Heart left ventricle (tissue), 16 donors: ENCODE measurements at places on chromosomes 13 and 19.

DNA sequence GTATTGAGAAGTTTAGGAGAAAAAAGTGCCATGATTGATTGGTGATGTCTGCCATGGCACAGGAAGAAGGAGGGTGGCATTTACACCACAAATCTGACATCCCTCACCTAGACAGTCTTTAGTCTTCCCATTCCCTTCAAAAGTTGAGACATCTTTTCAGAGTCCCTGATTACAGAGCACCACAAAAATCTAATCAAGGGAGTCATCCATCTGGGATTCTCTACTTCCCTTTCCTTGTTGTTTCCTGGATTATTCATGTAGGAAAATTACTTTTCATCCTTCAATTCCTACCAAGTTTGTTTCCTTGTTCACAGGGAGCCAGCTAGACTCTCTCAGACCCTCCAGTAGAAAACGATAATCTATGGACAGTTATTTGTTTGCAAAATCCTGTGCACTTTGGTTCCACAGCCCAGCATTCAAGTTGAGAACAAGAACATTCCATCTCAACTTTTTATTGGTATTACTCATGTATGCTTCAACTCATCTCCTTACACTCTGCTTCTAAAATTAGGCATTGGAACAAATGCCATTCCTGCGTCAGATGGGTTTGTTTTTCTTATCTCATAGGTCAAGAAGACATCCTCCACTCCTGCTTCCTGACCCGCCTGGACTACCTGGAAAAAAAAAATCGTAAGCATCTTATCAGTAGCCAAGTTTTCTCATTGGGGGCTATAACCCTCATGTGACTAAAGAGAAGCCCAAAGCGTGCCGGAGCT lies 259.9 kb downstream of the FOXO1 start:
- DNase-seq: no peak
- no peaks in the 10 kb centered on the region for H3K36me3 ChIP-seq
- no peaks in the 10 kb centered on the region for H3K27me3 ChIP-seq
- H3K27ac ChIP-seq: peak overlapping the region; percentile 17

DNA sequence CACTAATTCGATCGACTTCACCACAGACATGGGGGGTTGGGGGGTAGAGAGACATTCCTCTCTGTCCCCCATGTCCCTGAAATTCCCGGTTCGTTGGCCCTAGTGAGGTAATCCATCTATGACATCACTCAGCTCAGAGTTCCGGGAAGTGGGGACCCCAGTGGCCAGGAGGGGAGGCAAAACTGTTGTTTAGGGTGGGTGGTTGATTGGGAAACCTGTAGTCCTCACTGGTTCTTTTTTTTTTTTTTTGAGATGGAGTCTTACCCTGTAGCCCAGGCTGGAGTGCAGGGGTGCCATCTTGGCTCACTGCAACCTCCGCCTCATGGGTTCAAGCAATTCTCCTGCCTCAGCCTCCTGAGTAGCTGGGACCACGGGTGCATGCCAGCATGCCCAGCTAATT lies at the start of gene ARRDC5:
Gene ARRDC5 (minus strand): TSS at position 101 of the 400 bp plus-strand sequence. CDS start 71 bp downstream, at position 30.
- H3K4me1 ChIP-seq: no peaks in the 10 kb centered on the region
- no peak within 1 kb of the TSS for H3K4me3 ChIP-seq
- no peak for DNase-seq
- no peaks in the 10 kb centered on the region for H3K36me3 ChIP-seq
- H3K27me3 ChIP-seq: no peaks in the 10 kb centered on the region

- H3K27ac ChIP-seq: peak overlapping the region; percentile 44
- peaks cover 66% of the 10 kb centered on the region for H3K36me3 ChIP-seq
- H3K4me3 ChIP-seq: peak overlapping the region; percentile 20
- DNase-seq: no peak
Observed at GRCh38 chr13:49146950-49147355, 73.2 kb upstream of the MLNR start.

GRCh38 chr19:56312787-56313657 lies 1.6 kb downstream of the ZSCAN5A start:
- no peaks in the 10 kb centered on the region for H3K27me3 ChIP-seq
- H3K4me3 ChIP-seq: no peak overlapping the region
- H3K36me3 ChIP-seq: no peaks in the 10 kb centered on the region
- DNase-seq: no peak
- H3K4me1 ChIP-seq: peaks cover 20% of the 10 kb centered on the region

DNA sequence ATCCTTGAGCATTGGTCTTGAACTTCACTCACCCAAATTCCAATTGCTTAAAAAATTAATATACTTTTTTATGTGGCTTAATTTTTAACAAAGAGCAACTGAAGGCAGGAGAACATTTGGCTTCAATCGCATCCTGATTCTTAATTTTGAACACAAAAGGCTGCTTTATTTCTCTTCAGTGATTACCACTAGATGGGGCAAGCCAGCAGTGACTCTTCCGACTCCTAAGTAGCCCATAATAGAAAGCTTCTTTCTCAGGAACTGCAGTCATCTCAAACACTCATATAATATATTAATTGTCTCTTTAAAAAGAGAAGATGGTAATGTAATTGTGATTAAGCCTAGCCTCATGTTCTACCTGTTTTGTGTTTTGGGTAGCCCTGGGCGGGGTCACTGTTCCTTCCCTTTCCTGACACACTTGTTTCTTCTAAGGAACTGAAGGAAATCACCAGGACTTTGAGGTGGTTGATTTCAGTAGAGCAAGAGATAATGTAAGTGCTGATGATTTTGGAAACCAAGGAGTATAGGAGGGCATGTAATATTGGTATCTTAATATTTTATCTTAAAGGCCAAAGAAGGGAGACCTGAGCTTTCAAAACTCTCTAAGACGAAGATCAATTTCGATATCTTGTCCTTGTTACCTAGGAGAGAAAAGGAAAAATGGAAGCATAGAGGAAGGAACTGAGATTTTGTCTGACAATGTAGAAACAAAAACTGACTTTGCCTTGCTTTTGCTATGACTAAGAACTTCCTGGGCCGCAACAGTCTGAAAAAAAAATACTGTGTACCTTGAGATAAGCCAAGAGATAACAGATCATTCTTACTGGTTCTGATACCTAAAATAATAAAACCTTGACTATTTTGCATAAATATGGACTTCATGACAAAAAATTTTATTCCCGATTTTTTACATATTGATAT lies 73.1 kb downstream of the TNFSF13B start:
- H3K4me3 ChIP-seq: no peak overlapping the region
- no peak overlapping the region for H3K27ac ChIP-seq
- H3K36me3 ChIP-seq: no peaks in the 10 kb centered on the region
- H3K27me3 ChIP-seq: no peaks in the 10 kb centered on the region
